ENCODE measurements at places on chromosomes 4 and X.

GRCh38 chr4:120491481-120491880 is 424.8 kb upstream of the MAD2L1 start:
- DNase-seq: no peak

DNA sequence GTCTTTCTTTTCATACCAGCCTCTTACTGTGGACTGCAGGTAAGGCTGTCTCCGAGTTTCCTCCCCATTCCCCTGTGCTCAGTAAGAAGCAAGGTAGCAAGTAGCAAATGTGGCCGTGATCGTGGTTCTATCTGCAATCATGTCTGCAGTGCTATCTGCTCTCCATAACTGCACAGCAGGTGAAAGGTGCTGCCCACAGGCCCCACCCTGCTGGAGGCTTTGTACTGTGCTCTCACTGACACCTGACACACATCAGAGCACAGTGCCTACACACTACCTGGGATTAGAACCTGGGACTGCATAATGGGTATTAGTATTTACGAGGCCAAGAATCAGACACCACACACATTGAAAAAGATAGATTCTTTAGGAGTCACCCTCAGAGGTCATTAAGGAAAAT is 15.3 kb downstream of the PGRMC1 start:
- no peak for DNase-seq

GRCh38 chr4:178296669-178297068 is 854.4 kb upstream of the AGA start:
- no peak for DNase-seq

DNA sequence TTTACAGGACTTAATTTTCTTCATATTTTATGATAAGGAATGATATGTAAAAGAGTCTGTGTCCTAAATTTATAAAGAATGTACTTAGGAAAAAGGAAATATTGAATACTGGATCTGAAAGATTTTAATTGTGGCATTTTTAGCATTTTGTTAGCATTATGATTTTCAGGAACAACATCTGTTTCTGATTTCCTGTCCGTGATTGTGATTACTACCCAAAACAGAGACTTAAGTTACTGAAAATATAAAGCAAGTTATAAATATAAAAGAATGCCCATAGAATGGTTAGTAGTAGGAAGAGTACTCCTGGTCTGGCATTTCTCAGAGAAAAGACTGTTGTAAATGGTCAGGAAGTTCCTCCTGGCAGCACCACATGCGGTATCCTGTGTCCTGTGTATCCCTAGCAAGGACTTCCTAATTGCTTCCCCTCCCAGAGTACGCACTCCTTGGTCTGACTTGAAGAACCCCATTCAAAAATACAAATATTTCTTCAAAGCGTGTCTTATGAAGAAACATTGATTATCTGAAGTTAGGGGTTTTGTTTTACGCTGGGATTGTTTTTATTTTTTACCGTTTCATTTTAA is 88.9 kb downstream of the RS1 start:
- DNase-seq: no peak

DNA sequence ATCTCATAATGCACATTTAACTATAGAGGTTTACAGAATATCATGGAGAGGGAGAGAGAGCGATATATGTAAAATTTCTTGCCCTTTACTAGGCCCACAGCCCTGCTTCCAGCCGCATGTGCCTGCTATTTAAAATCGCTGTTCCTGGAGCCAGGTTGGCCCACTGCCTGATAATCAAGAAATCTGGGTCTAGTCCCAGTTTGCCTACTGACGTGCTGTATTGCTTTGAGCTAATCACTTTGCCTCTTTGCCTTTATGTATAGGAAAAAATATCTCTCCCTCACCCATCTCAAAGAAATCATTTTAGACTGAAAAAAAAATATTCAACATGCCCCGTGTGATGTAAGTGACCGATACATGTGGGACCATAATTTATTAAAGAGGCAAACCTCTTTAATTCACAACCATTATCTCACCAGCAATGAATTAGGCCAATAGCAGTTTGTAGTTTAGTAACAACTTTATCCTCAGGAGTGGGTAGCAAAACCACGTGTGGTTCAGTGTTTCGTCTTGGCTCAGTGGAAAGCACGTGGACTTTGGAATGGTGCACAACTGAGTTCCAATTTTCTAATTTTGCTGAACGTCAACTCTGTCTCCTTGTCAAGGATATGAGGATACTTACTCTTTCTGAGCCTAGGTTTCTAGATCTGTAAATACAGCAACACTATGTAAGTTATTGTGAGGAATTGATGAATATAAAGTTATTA is 62.6 kb downstream of the GRXCR1 start:
- no peak for DNase-seq

GRCh38 chrX:71178908-71179307 is 34.3 kb downstream of the NLGN3 start:
- DNase-seq: no peak

DNA sequence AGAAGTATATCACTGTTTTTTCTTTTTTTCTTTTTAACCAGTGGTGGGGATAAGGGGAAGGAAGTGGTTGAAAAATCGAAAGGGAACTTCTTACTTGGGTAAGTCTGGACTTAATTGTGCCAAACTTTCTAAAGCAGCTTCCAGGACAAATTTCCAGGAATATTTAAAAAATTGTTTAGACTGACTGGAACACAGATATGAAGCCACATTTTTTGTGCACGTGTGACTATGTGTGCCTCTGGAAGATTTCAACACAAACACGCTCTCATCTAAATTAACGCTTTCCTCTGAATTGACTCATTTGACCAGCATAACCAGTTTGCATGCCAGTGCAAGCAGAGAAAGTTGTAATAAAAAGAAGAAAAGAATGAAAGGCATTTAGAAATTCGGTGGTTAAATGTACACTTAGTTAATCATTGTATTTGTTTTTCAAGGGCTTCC is 18.8 kb upstream of the YTHDC1 start:
- DNase-seq: no peak

DNA sequence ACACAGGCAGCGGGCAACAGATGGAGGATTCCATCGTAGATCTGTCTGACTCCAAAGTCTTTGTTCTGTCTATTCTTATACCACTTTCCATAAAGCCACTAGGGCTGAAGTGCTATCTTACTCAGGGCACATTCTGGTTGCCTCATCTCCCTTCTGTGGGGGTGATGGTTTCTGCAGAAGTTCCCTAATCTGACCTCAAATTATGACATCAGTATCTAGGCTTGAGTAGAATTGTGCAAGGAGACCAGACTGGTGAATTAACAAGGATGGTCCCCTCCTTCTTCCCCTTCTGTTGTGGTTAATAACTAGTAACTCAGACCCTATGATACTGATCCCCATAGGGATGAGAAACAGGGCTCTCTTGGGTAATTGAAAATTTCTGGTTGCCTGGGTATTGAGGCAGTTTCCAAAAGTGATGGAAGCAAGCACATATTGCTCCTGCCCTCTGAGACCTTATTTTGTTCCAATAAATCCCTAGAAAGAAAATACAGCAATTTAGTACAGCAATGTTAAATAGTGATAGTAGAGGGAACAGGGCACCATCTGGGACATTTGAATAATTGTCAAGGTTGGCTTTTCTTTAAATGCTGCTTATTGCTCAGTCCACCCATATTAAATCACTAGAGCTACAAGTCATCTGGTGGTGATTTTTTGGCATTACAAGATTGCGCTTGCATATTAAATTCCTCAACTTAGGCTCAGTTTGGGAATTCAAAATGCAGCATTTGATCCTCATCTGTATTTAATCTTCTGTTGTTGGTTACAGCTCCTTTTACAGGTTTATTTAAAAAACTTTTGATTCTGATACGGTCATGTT is 57.3 kb upstream of the AP1S2 start:
- no peak for DNase-seq

DNA sequence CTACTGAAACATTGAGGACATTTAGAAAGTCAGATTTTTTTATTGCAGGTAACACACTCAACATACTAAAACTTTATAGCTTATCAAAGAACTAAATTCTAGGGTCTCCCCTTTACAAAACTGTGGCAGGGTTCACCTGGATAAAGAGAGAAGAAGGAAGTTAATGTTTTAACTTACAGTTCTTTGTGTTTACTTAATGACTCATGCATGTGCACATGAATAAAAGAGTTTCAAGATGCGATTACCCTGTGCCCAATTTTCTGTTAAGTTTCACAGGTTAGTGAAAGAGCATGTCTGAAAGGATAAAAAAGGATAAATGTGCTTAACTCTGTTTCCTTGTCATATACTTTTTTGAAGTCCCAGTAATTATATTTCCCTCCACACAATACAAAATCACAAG is 16.8 kb downstream of the DCAF8L1 start:
- DNase-seq: no peak

DNA sequence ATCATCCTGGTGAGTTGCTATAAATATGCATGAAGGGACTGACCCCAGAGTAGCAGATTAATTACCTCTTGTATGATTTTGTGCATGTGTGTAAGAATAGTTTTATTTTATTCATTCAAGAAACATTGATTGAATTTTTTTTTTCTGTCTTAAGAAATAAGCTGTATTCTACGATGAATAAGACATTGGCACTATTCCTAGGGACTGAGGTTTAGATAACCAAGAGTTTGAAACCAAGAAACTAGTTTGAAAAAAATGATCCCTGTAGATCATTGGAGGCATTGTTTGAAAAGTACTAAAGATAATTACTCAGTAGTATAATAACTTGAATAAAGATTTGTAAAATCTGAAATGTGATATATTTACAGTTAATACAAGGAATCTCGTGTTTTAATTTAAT is 1086.9 kb downstream of the PCDH7 start:
- DNase-seq: no peak

DNA sequence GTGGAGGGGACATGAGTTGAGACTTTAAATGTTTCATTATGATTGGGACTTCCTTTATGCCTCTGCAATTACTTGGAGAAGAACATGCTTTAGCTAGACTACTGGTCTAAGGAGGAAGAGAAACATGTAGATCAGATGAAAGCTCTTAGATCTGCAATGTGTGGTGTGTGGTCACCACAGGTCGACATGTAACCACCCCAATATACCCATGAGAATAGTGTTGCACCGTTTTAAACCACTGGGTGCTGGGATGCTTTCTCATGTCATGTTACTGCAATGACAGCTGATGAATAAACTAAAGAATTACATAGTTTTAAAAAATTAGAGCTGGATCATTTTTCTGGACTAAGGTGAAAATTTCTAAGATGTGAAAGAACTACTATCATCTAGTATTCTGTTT is 1039.7 kb downstream of the RAPGEF2 start:
- no peak for DNase-seq

- DNase-seq: no peak
These were observed 419.6 kb upstream of the LCORL start for GRCh38 chr4:18441203-18441590.

DNA sequence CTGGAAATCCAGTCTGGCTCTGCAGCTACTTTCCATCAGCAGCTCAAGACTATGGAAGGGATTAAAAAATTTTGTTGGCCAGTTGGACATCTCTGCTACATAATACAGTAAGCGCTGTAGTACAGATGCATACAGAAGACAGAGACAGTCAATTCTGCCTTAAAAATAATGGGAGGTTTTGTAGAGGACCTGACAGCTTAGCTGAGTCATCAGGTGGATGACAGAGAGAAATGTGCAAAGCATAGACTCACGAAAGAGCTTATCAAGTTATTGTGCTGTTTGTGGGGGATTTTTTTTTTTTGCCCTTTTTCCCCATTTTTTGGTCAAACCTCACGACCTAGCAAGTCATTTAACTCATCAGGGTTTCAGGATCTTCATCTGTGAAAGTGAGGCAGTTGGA is 149.0 kb upstream of the SCML1 start:
- DNase-seq: no peak

DNA sequence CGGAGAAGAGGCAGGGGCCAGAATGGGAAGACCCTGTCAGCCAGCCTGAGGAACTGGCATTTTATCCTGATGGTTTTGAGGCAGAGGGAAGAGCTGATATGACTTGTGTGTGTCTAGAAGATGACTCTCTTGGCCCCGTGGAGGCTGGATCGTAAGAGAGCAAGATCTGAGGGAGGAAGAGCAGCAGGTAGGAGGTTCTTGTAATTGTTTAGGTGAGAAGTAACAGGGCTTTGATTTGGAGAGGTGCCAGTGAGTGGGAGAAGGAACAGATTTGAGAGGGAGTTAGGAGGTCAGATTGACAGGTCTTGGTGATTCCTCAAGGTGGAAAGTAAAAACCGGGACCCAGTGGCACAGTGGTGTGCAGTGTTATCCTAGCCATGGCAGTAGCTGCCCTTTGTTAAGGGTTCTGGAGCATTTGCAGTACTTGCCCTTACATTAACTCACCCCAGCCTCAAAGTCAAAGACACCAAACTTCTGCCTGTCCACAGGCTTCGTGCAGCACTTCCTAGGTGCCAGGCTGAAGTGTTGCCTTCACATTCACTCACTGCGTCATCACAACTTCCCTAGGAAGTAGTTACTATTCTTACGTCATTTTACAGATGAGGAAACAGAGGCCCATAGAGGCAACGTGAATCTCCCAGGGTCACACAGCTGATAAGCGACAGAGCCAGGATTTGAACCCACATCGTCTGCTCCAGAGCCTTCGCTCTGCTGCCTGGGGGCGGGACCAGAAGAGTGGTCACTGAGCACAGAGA is 23.7 kb downstream of the RTL5 start:
- DNase-seq: no peak

- no peak for DNase-seq
These were observed 39.6 kb downstream of the DDX60L start for GRCh38 chr4:168440442-168441264.

DNA sequence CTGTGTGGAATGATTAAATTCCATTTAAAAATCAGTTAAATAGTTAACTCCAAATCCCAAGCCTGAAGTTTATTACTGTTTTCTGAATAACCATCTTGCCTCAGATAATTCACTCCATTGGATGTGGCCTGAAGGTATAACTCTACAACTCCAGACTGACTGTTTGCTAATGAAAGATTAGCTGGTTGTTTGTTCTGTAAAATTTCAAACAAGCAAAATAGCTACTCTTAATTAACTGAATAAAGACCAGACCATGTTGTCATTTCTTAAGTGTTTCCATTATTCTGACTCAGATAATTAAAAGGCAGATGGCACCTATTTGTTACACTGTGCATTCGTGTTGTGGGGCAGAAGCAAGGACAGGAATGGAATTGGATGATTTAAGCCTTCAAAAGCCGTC is 78.5 kb upstream of the DDIT4L start:
- DNase-seq: no peak

GRCh38 chrX:30246769-30247489 is at the start of gene MAGEB1:
Gene MAGEB1 (plus strand): TSS chrX:30247146. CDS start chrX:30250494, 3,348 bp downstream.
- DNase-seq: no peak

DNA sequence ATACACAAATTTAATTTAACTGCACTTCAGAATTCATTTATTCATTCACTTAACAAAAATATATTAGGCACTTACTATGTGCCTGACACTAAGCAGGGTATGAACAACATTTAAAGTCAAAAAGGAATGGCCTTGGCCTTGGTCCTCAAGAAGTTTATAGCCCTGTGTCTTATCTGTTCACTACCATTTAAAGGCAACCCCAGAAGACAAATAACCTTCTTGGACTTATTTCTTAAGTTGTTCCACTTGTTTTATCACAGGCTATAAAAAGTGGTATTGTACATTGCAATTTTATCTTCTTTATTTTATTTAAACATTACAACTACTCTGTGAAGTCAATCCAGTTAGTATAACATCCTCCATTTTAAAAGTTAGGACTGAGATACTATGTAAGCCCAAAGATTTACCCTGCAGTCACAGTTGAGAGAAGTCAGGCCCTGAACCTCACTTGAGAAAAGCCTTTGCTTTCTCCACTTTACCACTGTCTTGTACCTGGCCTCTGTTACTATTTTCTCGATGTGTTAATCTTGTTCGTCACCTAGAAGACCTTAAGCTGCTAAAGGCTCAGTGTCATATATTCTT is 305.6 kb upstream of the DIPK2B start:
- DNase-seq: no peak

- peak; percentile 77 for DNase-seq
These were observed at the start of gene SLC9A6 for GRCh38 chrX:135985157-135985972. Gene SLC9A6 (plus strand): TSS chrX:135985435. CDS start chrX:135985659, 224 bp downstream.

Data from NCI-H1930 (cell line).